GOT3 (cell line): ENCODE measurements at places on chromosomes 1 and 21.

DNA sequence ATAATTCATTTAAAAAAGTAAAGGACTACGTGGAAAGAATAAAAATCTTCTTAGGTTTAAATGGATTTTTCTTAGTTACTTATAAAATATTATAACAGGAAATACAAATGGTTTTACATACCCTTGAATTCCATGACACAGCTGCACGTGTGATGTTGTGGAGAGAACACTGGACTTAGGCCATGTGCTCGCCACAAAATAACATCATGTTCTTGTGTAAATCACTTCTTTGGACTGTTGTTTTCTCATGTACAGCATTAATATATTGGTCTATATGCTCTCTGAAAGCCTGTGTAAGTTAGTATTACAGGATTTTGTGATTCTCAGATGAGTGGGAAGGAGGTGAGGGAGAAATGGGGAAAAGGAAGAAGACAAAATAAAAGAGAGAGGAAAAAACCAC is 228.2 kb downstream of the DNM3 start:
- DNase-seq: no peak

GRCh38 chr1:157238585-157238984 is 100.4 kb upstream of the ETV3 start:
- no peak for DNase-seq

DNA sequence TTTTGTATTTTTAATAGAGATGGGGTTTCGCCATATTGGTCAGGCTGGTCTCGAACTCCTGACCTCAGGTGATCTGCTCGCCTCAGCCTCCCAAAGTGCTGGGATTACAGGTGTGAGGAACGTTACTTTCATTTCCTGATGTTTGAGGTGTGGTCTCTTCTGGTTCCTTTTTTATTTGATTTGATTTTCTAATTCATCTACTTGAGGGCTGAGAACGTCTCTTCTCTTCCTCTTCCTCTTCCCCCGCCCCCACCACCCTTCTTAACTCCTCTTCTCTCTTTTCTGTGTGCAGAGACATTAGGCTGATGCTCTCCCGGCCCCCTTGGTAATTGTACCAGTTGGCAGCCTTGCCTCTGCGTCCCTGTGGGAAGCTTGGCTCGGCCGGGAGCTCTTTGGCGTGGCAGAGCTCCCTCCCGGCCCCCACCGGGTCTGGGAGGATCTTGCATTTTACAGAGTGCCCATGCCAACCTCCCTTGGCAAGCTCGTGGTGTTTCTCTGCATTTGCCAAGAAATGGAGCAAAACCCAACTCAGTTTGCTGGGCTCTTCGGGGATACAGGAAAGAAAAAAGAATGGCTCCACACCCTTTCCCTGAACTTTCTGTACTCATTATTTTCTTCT is 19.9 kb downstream of the CRYAA start:
- no peak for DNase-seq

DNA sequence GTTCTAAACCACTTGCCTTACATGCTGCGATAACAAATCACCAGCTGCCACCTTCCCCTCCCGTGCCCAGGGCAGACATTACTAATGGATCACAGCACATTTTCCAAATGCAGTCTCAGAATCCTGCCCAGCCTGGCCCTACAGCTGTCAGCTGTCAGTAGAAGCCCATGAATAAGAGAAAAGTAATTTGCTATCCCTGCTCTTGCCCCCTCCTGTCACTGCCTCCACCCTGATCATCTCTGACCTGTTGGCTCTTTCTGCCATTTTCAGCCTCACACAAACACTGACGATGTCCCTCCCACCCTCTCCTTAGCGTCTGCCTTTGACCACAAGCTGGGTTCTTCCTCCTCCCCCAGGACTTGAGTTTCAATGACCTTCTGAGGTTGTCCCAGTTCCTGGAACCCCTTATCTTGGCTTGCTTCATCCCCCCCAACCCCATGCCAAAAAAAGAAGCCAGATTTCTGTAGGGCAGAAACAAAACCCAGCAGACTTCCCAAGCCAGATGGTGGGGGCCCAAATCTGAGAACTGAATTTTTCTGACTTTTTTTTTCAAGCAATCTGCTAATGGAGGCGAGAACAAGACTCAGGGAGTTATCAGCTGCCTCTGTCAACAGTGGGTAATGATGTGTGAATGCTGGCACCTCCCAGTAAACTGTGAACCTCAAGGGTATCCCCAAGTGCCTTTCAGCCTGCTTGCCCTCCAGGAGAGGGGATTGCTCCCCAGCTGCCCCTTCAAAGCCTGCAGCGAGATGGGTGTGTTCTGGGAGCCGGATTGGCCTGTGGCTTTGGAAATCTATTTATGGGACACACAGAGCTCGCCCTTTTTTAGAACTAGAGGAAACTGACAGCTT is 216.5 kb upstream of the VAMP3 start:
- DNase-seq: no peak

GRCh38 chr1:162329826-162330225 is 46.8 kb downstream of the SPATA46 start:
- DNase-seq: no peak

- no peak for DNase-seq
Observed at GRCh38 chr1:202135221-202135721, 9.3 kb downstream of the ARL8A start.

GRCh38 chr21:35989138-35989735 is 71.1 kb downstream of the SETD4 start:
- no peak for DNase-seq

- no peak for DNase-seq
Observed at GRCh38 chr1:236762410-236762809, 32.7 kb upstream of the MTR start.

- no peak for DNase-seq
Observed at GRCh38 chr1:21685946-21686678, 17.0 kb upstream of the RAP1GAP start.

- no peak for DNase-seq
Observed at GRCh38 chr1:44044071-44044801, 13.0 kb upstream of the SLC6A9 start.

DNA sequence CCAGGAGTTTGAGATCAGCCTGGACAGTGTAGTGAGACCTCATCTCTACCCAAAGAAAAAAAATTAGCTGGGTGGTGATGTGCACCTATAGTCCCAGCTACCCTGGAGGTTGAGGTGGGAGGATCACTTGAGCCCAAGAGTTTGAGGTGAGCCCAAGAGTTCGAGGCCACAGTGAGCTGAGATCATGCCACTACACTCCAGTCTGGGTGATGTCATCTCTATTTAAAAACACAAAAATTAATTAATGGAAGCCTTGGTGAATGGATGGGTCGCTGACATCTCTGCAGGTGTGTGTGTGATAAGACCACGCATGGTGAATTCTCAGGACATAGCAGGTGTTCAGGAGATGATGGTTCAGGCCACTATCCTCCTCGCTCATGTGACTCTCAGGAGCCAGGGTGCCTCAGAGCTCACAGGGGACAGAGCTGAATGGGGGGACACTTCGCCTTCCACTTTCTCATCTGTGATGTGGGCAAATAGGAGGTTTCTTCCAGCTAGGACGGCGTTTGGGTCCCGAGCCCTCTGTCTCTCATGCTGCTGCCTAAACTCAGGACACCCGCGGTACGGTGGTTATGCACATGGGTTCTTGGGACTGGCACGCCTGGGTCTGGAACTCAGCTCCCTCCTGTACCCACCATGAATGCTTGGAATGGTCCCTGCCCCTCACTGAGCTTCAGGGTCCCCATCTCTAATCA is 113.4 kb upstream of the ZBTB40 start:
- DNase-seq: no peak

GRCh38 chr1:19427087-19427781 is 58.1 kb downstream of the CAPZB start:
- no peak for DNase-seq

- no peak for DNase-seq
Observed at GRCh38 chr1:222373216-222373615, 174.7 kb downstream of the HHIPL2 start.

DNA sequence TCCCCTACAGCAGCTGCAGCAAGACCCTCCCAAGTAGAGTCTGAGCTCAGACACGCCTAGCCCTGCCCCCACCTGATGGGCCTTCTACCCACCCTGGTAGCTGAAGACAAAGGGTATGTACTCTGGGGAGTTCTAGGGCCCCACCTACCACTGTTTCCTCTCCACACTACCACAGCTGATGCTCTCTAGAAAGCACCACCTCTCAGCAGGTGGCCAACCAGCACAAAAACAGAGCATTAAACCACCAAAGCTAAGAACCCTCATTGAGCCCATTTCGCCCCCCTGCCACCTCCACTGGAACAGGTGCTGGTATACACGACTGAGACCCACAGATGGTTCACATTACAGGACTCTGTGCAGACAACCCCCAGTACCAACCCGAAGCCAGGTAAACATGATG is 258.9 kb downstream of the SETD4 start:
- no peak for DNase-seq

GRCh38 chr1:245590726-245591125 is 435.9 kb downstream of the KIF26B start:
- DNase-seq: no peak

DNA sequence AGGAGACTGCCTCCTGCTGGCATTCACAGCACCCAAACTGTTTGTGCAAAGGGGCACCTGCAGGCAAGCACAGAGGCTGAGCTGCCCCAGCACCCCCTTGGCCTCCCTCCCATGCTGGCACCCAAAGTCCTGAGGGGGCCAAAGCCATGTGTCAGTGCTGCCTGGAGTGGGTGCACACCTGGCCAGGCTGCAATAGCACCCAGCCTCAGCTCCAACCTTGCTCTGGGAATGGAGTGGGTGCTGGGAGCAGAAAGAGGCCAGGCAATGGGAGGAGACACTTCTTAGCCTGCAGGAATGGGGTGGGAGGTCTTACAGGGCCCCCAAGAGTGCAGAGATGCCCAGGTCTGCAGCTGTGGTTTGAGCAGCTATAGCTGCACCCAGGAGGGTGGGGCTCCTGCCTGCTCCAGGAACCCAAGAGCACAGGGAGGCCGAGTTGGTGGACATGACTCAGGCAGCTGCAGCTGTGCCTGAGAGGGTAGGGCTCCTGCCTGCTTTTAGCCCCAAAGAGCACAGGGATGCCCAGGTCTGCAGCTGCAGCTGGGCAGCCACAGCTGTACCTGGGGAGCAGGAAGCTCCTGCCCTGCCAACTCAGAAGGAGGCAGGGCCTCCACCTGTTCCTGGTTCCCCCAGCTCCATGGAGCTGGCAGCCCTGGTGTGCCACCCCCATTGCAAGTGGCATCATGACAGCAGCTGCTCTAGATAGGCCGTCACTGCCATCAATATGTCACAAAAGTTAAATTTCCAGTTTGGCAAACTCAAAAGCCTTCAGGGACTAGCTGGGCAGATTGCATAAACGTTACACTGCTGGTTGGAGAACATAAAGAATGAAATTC is 5.3 kb upstream of the CHD1L start:
- DNase-seq: no peak

DNA sequence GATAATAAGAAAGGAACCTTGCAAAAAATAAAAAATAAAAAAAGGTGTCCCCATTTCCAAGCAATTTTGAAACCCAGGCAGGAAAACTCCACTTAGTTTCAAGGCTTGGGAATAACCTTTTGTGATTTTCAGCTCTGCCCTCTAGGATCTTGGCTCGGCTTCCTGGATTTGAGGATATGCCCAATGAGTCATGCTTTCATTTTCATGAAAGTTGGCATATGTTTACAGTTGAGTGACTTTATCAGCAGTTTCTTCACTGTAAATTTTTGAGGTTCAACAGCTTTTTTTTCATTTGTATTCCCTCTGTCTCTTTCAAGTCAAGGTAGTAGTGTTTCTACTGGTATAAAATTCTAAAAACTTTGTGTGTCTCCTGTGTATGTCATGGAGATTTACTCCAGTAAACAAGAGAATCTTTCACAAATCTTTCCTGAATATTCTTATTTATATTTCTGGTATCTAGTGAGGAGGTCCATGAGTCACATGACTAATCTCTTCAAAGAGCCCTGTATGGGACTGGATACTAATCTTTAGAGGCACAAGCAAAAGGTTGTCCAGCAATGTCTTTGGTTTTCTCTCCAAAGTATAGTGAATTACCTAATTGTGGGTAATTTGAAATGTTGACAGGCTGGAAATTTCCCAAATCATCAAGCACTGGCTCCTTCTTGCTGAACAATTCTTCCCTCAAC is 335.3 kb downstream of the BRINP2 start:
- DNase-seq: no peak

DNA sequence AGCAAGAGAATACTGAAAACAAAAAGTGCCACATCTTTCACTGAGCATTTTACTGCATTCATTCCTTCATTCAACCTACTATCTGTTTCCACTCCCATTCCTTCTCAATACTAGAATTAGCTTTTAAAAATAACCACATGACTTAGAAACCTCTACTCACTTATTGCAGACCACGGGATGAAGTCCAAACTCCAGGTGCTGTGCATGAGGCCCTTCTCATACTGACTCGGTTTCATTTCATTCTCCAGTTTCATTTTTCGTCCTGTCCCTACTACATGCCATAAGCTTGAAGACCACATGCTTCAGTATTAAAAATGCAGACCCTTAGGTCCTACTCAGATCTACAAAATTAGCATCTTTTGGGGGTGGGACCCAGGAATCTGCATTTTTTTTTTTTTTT is 2.3 kb upstream of the BACH1 start:
- no peak for DNase-seq

DNA sequence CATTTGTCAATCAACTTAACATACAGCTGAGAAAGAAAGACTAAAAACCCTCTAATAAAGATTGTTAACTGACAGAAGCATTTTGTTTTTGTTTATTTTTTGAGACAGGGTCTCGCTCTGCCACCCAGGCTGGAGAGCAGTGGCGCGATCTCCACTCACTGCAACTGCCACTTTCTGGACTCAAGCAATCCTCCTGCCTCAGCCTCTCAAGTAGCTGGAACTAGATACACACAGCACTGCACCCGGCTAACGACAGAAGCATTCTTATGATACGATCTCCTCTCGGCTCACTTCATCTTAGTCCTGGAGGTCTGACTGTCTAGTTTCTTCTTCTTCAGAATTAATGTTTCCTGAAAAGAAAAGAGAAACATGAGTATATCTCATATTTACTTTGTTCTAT is 23.5 kb downstream of the RSPH1 start:
- no peak for DNase-seq

GRCh38 chr1:206769304-206769731 is 1.3 kb upstream of the IL19 start:
- no peak for DNase-seq
